ENCODE measurements at places on chromosomes 3 and 15. TPM values are rescaled to one million over a fixed set of nuclear protein-coding genes. Genes with fewer than 3 reads are reported as not detected.

The PML gene
- 79.6 TPM for total RNA-seq

The LDHAL6B gene
- total RNA-seq = not detected

The NPAP1 gene
- total RNA-seq = not detected

DNA sequence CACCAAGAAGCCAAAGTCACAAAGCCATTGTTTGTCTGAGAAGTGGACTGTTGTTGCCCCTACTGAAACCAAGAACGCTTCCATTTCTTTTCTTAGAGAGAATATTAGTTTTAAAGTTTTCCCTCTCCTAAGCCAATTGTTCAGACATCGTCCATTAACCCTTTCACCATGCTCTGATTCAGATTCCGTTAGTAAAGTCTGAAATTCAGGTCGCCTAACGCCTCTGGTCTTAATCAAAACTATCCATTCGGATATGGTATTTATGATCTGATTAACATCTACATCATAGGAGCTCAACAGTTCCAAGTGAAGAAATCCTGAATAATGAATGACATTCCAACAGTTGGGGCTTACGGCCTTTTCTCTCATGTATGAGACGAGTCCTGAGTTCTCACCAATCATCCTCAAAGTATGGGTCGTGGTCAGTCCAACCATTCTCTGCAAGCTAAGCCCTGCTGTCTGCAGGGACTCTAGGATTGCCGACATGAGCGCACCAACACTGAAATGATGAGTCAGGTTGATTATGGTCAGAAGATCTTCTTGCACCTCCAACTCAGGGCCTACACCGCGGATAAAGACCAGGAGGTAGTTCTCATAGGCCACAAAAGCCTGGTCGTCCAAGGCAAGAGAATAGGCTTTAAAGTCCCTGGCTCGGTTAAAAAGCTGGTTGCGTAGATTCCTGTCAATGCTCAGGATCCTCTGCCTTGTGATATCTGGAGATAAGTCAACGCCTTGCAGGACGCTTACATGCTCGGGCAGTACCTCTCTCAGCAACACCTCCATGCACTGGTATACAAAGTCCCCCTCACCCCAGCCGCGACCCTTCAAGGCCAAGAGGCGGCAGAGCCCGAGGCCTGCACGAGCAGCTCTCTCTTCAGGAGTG lies 767 bp downstream of the EPM2AIP1 start:
- no peak for DNase-seq
- peak overlapping the region; percentile 78 for H3K4me3 ChIP-seq
- no peaks in the 10 kb centered on the region for H3K27me3 ChIP-seq
- peak overlapping the region; percentile 97 for H3K27ac ChIP-seq
- H3K36me3 ChIP-seq = no peaks in the 10 kb centered on the region
- peaks cover 49% of the 10 kb centered on the region for H3K4me1 ChIP-seq

DNA sequence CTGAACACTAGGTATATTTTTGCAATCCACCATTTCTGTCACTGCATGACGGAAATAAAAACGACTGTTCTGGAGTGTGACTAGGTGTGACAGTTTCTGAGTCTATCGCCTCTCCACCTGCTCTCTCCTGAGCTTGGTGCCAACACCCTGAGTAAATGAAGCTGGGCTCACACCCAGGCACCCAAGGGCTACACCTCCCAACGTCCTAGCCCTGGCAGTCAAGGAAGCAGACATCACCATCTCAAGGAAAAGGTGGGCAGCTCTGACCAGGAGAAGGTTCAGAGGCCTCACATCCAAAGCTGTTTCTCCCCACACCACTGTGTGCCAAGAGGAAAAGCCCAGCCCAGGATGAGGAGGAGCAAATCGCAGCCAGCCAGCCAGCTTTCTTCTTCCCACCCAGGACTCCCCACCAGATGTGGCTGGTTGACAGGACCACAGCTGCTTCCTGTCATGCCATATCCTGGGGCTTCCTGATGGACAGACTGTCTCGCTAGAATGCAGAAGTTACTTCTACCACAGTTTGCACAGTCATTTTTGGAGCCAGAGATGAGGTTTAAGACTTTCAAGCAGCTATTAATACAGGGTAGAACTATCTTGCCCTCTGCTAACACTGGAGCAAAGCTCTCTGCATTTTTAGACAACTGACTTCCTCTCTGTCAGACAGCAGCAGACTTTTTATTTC lies 3.3 kb downstream of the SCAMP2 start:
- H3K4me1 ChIP-seq = peaks cover 45% of the 10 kb centered on the region
- H3K36me3 ChIP-seq = no peaks in the 10 kb centered on the region
- DNase-seq = peak; percentile 43
- no peak overlapping the region for H3K4me3 ChIP-seq

DNA sequence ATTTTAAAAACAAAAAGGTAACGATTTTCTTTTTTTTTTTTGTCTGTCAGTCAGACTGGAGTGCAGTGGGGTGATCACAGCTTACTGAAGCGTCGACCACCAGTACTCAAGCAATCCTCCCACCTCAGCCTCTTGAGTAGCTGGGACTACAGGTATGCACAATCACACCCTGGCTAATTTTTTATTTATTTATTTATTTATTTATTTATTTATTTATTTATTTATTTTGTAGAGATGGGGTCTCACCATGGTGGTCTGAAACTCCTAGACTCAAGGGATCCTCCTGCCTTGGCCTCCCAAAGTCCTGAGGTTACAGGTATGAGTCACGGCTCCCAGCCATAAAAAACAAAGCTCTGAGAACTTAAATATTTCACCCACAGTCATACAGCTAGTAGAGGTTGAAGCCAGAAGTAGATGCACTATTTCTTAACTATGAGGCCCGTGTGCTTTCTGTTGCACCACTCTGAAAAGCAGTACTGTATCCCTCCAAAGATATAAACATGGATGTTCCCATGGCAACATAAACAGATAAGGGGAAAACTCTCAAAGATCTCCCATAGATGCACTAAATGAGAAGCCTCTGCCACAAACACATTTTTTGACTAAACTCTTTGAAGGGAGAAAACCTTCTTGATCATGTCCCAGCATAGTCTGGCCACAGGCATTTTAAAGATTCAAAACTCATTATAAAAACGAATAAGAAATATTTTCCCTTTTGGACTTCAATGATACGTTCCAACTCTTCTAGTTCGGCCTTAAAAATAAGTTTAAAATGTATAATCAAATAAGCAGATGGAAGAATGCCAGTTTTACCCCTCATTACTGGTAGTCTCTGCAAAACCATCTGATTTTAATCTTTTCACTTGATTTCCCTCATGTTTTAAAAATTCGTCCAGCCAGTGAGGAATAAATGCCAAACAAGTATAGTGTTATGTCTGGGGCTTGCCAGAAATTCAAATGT lies 162.3 kb upstream of the ARHGEF26 start:
- no peaks in the 10 kb centered on the region for H3K27me3 ChIP-seq
- H3K4me3 ChIP-seq = no peak overlapping the region
- H3K27ac ChIP-seq = no peak overlapping the region
- no peak for DNase-seq

GRCh38 chr15:31065824-31066223 lies 35.7 kb downstream of the TRPM1 start:
- no peaks in the 10 kb centered on the region for H3K27me3 ChIP-seq
- H3K4me1 ChIP-seq = peaks cover 9% of the 10 kb centered on the region
- no peak overlapping the region for H3K4me3 ChIP-seq
- H3K36me3 ChIP-seq = no peaks in the 10 kb centered on the region

DNA sequence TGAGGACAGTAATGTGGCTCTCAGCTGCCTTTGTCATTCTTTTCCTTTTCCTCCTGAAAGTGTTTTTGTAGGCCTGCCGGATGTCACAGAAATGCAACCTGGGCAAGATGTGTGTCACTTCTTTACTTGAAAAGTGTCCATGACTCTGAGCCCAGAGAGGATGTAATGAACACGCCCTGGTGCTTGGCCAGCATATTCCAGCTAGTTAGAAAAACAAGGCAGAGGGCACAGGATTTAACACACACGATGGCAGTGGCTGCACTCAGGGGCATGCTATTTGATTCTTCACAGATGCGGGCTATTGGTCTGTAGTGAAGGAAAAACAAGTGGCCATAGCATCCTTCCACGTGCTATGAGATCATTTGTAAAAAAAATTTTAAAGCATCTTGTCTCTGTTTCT lies 30.3 kb upstream of the PTX3 start:
- H3K27me3 ChIP-seq = no peaks in the 10 kb centered on the region
- peaks cover 3% of the 10 kb centered on the region for H3K36me3 ChIP-seq
- peak; percentile 39 for DNase-seq
- H3K4me3 ChIP-seq = no peak overlapping the region
- H3K27ac ChIP-seq = peak overlapping the region; percentile 15

All from endothelial cell of umbilical vein (primary cell).